ENCODE measurements at places on chromosomes 4 and X.

DNA sequence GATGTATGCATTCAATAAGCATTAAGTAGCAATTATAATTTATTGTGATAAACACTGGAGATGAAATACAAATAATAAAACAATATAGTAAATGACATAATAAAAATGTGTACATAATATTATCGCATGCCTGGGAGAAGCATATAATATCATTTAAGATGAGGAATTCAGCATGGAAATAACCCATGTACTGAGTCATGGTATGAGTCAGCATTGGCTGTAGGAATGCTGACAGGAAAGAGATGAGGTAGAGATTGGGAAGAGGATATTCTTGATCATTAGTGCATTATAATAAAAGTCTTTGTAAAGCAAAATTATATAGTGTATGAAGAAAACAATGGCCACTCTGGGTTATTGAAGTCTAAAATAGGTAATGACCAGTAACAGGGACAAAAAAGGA lies 82.8 kb downstream of the MAGEB10 start:
- DNase-seq = no peak

DNA sequence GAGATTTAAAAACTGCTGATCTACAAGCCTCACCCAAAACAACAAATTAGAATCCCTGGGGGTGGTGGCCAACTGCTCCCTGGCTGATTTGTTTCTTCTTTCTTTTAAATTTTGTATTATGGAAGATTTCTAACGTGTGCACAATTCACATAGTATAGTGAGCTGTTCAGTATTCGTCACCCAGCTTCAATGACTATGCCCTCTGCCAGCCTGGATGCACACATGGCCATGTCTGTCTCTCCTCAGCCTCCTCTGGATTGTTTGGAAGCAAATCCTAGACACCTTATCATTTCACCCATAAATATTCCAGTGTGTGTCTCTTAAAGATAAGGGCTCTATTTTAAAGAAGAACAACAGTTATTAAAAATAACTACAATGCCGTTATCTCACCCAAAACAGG lies 61.9 kb downstream of the PDGFRA start:
- no peak for DNase-seq

DNA sequence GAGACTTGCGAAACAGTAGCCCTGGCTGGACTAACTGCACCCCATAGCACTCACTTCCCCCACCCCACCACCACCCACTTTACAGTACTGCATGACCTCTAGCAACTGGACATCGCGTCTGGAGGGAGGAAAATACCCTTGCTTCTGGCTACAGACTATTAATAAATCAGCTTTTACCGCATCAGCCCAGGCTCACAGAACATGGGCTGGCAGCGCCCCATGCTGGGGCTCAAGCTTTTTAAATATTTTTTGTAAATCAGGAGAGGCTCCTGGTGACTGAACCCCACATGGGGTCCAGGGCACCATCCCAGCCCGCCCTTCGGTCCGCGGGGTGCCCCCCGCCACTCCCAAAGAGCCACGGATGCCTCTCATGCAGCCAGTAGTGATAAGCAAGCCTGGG lies 2.7 kb downstream of the HS6ST2 start:
- no peak for DNase-seq

GRCh38 chrX:151830911-151831310 lies 81.8 kb upstream of the MAGEA4 start:
- DNase-seq = no peak

- DNase-seq = no peak
Measured at GRCh38 chrX:107153005-107153404, 34.4 kb upstream of the RBM41 start.

GRCh38 chr4:111045992-111046391 lies 423.1 kb upstream of the PITX2 start:
- DNase-seq = no peak

DNA sequence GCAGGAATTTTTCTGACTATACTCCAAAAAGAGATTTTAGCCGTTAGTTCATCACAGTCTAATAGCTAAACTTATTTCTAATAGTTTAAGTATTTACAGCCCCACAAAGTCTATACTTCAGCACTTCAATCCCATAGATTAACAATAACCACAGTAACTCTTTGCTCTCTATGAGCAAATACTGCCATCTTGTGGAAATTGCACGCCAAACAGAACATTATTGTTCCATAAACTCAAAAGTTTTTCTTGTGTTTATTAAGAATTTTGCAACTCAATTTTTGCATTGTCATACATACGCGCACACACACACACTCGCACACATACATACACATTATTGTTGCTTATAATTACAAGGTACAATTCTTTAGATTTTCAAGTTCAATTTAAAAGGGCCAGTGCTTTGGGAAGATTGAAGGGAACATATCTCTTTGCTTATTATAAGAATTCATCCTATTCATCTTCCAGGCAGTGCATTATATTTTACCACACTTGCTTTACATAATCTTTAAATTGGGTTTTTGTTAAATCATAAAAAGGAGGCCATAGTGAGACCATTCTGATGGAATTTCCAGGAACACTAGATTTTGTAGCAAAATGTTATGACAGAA lies 63.8 kb upstream of the ATOH1 start:
- no peak for DNase-seq

DNA sequence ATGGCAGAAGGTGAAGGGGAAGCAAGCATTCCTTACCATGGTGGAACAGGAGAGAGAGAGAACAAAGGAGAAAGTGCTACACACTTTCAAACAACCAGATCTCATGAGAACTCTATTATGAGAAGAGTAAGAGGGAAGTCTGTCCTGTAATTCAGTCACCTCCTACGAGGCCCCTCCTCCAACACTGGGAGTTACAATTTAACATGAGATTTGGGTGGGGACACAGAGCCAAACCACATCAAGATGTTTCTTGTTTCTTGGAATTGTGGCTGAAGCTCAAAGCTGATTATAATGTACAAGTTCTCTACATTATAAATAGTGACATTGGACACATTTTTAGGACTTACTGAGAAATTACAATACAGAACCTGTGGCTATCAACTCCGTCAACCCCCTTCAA lies 29.5 kb upstream of the TAPT1 start:
- DNase-seq = no peak

DNA sequence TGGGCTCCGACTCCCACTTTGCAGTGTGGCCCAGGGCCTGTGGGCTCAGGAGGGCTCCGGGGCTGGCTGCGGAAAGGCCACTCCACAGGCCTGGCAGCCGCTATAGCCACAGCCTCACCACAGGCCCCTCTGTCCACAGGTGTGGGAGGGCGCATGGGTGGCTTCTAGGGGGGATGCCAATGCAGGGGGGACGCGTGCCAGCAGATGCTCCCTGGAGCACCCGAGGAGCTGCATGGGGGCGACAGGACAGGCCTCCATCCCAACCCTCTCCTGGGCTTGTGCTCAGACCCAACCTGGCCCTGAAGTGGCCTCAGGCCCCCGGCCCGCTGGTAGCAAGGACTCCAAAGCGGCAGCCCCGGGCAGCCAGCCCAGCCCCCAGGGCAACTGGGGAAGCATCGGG lies 8.0 kb downstream of the BGN start:
- no peak for DNase-seq

DNA sequence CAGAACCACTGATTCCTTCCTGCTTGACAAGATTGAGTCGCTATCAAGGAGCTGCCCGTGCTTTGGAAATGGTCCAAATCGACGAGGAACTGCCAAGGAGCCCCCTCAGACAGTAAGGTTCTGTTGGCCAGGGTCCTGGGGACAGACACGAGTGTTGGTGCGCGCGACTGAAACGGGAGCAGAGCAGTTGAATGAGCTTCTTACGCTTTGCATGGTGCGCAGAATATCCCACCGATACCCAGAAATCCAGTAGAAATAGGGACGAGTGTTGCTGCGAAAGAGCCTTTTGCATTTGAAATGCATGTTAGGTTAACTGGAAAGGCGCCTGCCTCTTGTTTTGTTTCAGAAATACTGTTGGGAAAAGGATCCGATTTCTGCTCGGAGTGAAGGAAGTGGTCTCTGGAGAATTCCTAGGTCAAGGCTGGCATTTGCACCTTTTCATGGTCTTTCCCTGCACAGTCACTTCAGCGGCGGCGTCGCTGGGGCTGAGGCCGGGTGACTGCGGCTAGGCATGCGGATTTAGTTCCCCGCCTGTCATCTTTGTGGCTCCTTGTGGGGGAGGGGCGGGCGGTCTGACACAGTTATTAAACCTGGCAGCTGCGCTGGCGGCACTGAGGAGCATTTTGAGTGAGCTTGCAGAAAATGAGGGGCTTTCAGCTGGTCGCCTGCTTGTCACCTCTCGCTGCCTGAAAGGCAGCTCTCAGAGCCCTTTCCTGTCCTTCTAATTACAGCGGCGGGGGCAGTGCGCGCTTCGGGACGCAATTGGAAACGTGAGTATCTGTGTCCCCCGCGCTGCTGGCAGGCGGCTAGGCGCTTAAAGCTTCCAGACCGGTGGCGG lies 51.5 kb upstream of the TRIM2 start:
- no peak for DNase-seq

GRCh38 chr4:6969826-6970800 lies 60.5 kb downstream of the TBC1D14 start:
- DNase-seq = no peak

DNA sequence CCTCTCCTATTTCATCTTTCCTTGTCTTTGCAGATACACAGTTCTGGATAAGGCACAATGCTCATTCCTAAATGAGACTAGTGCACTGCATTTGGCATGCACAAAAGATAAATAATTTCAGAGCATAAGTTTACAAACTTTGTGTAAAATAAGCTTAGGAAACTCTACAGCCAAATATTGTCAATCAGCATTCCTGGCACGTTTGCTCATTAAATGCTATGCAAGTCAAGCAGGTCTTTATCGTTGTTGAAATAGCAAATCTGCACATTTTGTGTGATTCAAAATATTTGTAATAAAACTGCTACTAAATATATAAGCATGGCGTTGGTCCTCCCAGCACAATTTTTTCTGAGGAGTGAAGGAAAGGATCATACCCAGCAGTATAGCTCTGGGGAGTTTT lies 322.1 kb upstream of the NOCT start:
- DNase-seq = no peak

- no peak for DNase-seq
Measured at GRCh38 chrX:19122641-19123009, 357 bp upstream of the ADGRG2 start.

Data from stimulated activated CD8-positive, alpha-beta memory T cell treated with anti-CD3 and anti-CD28 coated beads, Interleukin-15, amount 100 ng/mL, for 4 hours (primary cell).